NCI-H1105 treated with DMSO at 0.1 percent for 48 hours (cell line): ENCODE measurements at places on chromosomes 12 and 14.
A peak's percentile ranks its signal among the peaks of the same experiment; 100 is the strongest.

DNA sequence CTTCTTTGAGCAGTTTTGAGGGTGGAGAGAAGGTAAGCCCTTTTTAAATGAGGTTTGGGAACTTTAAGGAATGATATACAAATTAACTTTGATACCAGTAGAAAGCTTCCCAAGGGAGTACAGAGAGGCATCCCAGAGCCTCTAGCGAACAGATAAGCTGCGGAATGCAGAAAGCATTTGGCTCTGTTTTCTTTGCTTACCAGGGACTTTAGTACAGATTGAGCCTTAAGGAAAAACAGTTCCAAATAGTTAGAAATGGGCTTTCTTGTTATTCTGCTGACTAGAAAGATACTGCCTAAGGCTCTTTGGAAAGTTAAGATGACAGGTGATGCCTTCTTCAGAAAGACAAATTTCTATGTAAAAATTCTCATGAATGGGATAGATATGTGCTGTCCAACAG lies 261.7 kb upstream of the FOXN3 start:
- DNase-seq, result no peak

DNA sequence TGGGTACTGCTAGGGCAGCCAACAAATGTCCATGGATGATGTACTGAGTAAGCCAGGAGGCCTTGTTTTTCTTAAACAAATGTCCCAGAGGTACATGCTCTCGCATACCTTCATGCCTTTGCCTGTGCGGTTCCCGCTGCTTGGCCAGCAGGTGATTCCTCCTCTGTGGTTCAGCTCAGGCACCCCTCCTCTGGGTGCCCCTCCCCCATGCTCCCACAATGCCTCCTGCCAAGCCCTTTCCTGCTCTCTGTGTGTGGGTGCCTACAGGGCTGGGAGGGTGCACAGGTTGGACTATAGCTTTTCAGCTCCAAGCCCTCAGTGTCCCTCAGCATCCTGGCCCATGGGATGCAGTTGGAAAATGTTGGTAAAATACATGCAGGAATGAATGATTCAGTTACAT lies 23.5 kb downstream of the ASB2 start:
- no peak for DNase-seq

- DNase-seq, result no peak
These were observed 113.1 kb downstream of the TTC6 start for GRCh38 chr14:37708481-37708880.

- DNase-seq, result peak; percentile 35
These were observed 62.8 kb downstream of the HRK start for GRCh38 chr12:116818341-116818856.

DNA sequence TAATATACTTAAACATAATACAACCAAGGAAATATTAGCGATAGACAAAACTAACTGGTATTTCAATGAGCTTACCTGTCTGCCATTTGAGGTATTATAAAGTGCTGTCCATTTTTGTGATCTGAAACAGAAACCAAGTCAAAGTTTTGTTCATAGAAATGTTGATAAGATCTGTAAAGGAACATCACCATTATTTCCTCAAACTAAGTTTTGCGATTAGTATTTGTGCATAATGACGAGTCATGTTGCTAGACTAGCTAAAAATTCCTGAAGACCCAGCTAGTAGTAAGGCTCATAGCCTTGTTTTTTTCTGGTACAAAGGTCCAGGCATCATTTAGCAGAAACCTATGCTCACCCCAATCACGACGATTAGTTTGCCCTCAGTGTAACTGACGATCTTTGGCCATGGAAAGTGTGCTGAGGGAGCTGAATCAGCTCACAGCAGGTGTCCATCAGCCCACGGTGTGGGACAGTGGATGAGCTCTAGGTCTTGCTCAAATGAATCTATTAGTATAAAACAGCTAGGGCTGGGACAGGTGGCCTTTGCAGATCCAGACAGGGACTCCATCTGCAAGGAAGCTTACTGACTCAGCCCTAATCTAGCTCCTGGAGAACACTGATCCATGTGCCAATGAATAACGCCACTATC lies 28.7 kb downstream of the GIT2 start:
- DNase-seq, result no peak

GRCh38 chr12:108807996-108808769 lies 49.2 kb downstream of the SSH1 start:
- DNase-seq, result no peak

DNA sequence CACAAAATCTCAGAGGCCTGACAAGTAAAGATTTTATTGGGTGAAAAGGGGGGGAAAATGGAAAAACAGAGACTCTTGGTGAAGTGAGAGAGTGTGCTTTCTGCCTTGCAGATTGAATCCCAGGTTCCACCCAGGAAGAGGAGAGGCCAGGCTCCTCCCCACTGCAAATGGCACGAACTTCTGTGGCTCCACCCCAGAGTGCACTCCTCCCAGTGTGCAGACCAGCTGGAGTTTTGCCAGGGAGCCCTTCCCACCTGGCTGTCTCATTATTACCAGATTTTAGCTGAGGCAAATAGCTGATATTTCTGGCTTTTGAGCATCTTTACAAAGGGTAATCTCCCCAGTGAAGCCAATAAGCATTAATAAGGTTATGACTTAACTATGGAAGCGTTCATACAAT lies 51.9 kb downstream of the TESPA1 start:
- DNase-seq, result peak; percentile 39

DNA sequence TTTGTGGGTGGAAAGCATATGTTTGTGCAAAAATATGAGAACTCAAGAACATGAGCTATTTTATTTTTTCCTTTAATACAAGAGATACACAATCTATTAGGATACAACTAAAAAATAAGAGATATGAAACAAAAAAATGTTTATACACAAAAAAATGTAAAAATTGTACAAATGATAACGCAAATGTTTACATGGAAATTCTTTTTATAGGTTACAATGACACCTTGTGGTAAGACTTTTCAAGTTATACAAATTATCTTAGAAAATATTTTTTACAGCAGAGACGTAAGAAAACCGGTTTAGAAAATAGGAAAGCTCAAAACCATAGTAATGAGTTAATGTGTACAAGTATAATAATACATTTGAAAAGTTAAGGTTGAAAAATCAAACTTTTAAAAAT lies 25.5 kb downstream of the CEP83 start:
- no peak for DNase-seq

DNA sequence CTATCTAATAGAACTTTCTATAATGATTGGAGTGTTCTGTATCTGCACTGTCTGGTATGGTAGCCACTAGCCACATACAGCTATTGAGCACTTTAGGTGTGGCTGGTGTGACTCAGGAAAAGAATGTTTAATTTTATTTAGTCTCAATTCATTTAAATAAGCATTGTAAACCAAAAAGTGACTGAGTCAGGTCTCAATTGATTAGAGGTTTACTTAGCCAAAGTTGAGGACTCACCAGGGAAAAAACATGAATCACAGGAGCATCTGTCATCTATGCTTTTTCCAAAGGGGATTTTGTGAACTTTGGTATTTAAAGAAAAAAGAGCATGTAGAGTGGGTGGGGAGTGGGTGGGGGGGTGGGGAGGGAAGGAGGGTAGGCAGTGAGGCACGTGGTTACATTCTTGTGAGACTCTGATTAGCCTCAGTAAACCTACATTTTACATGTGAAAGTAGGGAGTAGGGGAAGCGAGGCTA lies 473.1 kb downstream of the ATP23 start:
- no peak for DNase-seq

DNA sequence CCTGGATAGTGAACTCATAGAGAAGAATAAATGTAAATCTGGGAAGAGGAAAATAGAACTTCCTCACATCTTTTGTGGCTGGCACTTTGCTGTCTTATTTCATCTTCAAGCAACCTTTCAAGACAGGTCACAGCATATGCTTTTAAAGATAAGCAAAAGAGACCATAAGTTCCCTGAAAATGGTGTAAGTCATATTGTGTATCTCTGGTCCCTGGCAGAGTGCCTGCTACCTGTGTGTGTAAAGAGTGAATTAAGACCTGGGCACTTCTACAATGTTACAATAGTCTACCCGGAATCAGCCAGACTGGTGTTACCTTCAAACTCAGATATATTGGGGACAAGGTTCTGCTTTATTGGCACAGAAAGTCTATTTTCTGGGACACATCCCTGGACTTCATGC lies 168.8 kb downstream of the SLC2A13 start:
- DNase-seq, result no peak

DNA sequence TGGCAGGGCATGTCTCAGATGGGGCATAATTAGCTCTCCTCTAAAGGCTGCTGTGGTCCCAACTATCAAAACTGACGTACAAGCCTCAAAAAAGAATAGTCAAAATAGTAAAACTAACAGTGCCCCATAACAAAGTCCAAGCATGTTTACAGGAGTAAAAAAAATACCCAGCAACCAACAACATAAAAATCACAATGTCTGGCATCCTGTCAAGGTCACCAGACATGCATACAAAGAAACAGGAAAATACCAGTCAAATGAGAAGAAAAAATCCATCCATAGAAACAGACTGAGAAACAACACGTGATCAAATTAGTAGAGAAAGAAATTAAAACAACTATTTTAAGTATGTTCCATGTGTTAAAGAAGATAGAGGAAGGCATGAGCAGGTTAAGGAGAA lies 131.2 kb upstream of the C14orf180 start:
- no peak for DNase-seq

GRCh38 chr12:63876980-63877379 lies 32.5 kb downstream of the SRGAP1 start:
- no peak for DNase-seq

GRCh38 chr12:50078281-50078680 lies 6.9 kb upstream of the SMARCD1 start:
- no peak for DNase-seq

GRCh38 chr12:94080341-94081009 lies 67.9 kb upstream of the PLXNC1 start:
- peak; percentile 34 for DNase-seq

DNA sequence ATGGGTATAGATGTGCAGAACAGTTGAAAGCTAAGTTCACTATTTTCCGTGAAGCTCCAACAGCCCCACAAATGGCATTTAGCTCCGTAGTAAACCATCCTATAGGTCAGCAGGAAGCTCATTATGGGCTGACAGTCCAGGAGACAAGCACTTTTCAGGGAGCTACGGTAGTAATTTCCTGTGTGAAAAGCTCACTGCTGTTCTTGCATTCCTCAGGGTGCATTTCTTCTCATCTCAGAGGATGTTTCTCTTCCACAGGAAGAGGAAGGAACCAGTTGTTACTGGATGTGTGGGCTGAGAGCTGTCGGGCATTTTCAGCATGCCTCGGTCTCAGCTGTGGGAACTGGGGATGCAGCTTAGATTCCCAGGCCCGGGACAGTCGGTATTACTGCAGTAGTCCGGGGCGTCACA lies 72.8 kb downstream of the GALNT4 start:
- no peak for DNase-seq
